ENCODE measurements at places on chromosomes 16 and 17.

GRCh38 chr16:84013787-84014569, 28.6 kb downstream of the SLC38A8 start:
- no peak for DNase-seq

- no peak for DNase-seq
Measured at GRCh38 chr16:12210258-12210880, 233.8 kb downstream of the SNX29 start.

- no peak for DNase-seq
Measured at GRCh38 chr17:7221278-7222092, 1.7 kb downstream of the ACADVL start.

DNA sequence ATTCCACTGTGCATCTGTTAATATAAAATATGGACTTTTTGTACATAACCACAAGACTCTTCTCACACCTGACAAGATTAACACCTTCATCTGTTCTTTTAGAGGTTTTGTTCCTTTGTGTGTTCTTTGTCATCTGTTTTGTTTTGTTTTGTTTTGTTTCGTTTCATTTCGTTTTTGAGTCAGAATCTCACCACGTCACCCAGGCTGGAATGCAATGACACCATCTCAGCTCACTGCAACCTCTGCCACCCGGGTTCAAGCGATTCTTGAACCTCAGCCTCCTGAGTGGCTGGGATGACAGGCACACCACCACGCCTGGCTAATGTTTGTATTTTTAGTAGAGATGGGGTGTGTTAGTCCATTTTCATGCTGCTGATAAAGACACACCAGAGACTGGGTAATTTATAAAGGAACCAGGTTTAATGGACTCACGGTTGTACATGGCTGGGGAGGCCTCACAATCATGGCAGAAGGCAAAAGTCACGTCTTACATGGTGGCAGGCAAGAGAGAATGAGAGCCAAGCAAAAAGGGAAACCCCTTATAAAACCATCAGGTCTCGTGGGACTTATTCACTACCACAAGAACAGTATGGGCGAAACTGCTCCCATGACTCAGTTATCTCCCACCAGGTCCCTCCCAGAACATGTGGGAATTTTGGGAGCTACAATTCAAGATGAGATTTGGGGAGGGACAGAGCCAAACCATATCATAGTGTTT, 22.3 kb downstream of the C16orf90 start:
- DNase-seq, result no peak

- no peak for DNase-seq
Measured at GRCh38 chr17:62888148-62888547, 77.9 kb upstream of the TANC2 start.

- DNase-seq, result no peak
Measured at GRCh38 chr16:1906055-1906845, 12.0 kb downstream of the HS3ST6 start.

DNA sequence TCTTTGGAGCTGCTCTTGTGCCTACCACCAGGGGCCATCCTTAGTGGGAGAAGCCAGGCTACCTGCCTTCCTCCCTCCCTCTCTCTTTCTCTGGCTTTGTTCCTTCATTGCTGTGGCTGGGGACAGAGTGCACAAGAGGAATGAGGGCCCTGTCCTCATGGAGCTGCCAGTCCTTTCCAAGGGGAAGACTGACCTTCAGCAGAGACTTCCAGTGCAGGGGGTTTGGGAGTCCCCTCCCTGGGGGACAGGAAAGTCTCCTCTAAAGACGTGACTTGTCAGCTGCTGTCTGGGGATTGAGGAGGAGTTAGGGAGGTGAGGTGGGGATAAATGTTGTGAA, 108.1 kb downstream of the CMIP start:
- no peak for DNase-seq

DNA sequence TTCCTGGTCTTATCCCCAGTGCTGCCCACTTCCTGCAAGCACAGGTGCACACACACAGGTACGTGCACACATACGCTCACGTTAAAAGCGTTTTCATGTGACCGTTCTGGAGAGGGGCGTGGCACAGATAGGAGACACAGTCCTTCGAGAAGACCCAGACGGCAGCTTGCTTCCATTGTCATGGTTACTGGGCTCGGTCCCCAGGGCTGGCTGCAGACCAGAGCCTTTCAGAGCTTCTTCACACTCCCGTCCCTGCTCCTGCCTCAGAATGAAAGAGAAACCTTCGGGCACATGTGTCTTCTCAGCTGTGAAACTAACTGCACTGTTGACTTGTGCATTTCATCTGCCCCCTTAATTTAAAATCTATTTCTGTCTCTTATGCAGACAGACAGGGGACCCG, 154.2 kb downstream of the PITPNC1 start:
- DNase-seq, result no peak

DNA sequence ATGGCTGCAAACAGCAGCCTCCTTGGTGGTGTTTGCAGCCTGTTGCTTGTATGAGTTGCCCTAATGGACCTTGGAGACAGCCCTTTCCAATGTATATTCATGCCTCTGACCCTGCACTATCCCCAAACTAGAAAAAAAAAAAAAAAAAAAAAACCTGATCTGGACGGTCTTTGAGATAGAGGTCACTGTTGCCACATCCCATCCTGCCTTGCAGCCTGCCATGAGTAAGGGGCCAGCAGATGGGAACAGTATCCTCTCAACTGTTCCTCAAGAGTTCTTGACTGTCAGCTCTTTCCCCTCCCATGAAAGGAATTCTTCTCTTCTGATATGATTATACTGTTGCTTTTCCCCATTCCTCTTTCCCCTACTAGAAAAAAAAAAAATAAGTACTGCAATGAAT, 152.4 kb downstream of the SSH2 start:
- no peak for DNase-seq

GRCh38 chr16:29904947-29905346, 4.7 kb downstream of the ASPHD1 start:
- no peak for DNase-seq

GRCh38 chr17:15945527-15946191, 729 bp downstream of the ADORA2B start:
- DNase-seq, result no peak

- DNase-seq, result no peak
Measured at GRCh38 chr17:30597776-30598288, 120.6 kb downstream of the GOSR1 start.

GRCh38 chr17:42531455-42532354, 4.3 kb upstream of the NAGLU start:
- no peak for DNase-seq

GRCh38 chr17:65956814-65957213, 235.1 kb downstream of the CEP112 start:
- DNase-seq, result no peak

Measured in NCI-H2081 treated with DMSO at 0.1 percent for 48 hours (cell line).